ENCODE measurements at places on chromosomes 6 and 20. TPM values are rescaled to one million over a fixed set of nuclear protein-coding genes. Genes with fewer than 3 reads are reported as not detected.

PNPLA1 gene
- 0.23 TPM for total RNA-seq

DNA sequence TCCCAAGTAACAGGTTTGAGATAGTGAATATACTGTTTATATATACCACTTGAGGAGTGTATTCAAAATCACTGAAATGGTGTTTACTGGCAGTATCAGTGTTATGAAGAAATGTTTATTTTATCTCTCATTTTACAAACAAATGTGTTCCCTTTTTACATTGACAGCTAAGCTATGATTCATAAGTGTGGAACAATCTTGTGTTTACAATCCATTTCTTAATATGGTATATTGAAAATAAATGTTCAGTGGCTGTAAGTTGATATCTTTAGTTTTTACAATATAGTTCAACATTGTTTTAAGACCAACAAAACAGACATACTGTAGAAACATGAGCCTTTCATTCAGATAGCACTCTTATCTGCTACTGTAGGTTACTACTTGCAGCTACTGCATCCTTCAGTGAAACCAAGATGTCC, 14.3 kb downstream of the PHF3 start:
- H3K27me3 ChIP-seq = no peaks in the 10 kb centered on the region
- no peak overlapping the region for H3K27ac ChIP-seq
- H3K4me3 ChIP-seq = no peak overlapping the region
- DNase-seq = no peak

GRCh38 chr6:135212935-135213334, 31.8 kb downstream of the MYB start:
- no peaks in the 10 kb centered on the region for H3K4me1 ChIP-seq
- no peaks in the 10 kb centered on the region for H3K36me3 ChIP-seq
- DNase-seq = no peak
- no peaks in the 10 kb centered on the region for H3K27me3 ChIP-seq

- H3K4me1 ChIP-seq = no peaks in the 10 kb centered on the region
- DNase-seq = no peak
- no peaks in the 10 kb centered on the region for H3K27me3 ChIP-seq
- H3K4me3 ChIP-seq = no peak overlapping the region
Observed at GRCh38 chr20:46275091-46275490, 33.2 kb downstream of the CDH22 start.

CST7 gene
- total RNA-seq = 4.6 TPM

SMIM13 gene
- total RNA-seq = 9.5 TPM

OXT gene
- not detected for total RNA-seq

SIRPA gene
- total RNA-seq = 62.9 TPM

DNA sequence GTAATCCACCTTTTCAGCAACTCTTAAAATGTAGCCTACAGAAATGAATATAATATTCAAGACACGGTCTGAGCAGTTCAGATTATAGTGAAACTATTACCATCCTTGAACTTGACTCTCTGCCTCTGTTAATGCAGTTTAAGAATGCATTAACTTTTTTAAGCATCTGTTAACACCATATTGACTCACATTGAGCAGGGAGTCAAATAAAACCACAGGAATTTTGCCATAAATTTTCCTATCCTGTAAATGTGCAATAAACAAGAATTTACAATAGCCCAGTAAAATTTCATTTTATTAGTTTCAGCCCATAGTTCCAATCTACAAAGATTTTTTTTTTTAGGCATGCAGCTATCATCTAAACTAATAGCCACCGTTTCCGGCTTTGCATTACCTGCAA, 239.2 kb upstream of the DEFB112 start:
- no peaks in the 10 kb centered on the region for H3K4me1 ChIP-seq
- no peaks in the 10 kb centered on the region for H3K36me3 ChIP-seq
- H3K27ac ChIP-seq = no peak overlapping the region
- no peaks in the 10 kb centered on the region for H3K27me3 ChIP-seq

DNA sequence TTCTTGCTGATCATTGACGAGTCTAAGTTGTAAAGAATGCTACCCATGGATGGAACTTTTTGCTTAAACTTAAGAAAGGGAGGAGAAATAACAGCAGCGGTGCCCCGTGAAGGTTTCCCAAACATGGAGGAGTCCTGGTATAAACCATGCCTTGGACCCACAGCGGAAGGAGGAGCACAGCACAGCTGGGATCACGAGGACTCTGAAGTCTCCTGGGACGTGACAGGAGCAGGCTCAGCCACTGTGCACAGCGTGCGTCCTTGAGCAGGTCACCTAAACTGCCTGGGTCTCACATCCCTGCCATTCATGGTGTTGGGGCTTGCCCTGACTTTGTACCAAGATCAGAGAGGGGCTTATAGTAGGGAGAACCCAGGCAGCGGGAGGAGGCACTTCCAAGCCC, 56.1 kb upstream of the UNC93A start:
- no peaks in the 10 kb centered on the region for H3K27me3 ChIP-seq
- H3K4me3 ChIP-seq = no peak overlapping the region
- H3K4me1 ChIP-seq = no peaks in the 10 kb centered on the region
- DNase-seq = no peak
- H3K27ac ChIP-seq = no peak overlapping the region

ZSCAN16 gene
- total RNA-seq = 5.0 TPM

GRCh38 chr6:37017606-37018197, 12.2 kb downstream of the FGD2 start:
- H3K4me1 ChIP-seq = no peaks in the 10 kb centered on the region
- H3K4me3 ChIP-seq = no peak overlapping the region
- DNase-seq = no peak
- H3K36me3 ChIP-seq = no peaks in the 10 kb centered on the region
- no peaks in the 10 kb centered on the region for H3K27me3 ChIP-seq

- H3K4me1 ChIP-seq = no peaks in the 10 kb centered on the region
- DNase-seq = no peak
- H3K36me3 ChIP-seq = no peaks in the 10 kb centered on the region
- no peaks in the 10 kb centered on the region for H3K27me3 ChIP-seq
- H3K4me3 ChIP-seq = no peak overlapping the region
Observed at GRCh38 chr20:51195419-51195901, 172.6 kb upstream of the KCNG1 start.

PLG gene
- not detected for total RNA-seq

SLCO4A1 gene
- 14.6 TPM for total RNA-seq

C6orf58 gene
- total RNA-seq = not detected

DNA sequence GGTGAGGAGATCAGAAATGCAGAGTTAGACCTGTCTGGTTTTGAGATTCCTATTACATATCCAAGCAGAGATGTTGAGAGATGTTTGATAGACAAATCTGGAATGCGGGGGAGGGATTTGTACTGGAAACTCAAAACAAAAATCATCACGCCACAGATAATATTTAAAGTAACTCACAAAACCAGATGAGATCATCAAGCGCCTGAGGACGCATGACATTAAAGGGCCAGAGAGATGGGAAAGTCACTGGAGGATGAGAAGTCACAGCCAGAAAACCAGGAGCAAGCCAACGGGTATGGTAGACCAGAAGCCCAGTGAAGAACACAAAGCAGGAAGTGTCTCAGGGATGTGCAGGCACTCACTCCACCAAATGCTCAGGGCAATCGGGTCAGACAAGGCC, 87.7 kb downstream of the DLL1 start:
- H3K4me1 ChIP-seq = no peaks in the 10 kb centered on the region
- DNase-seq = no peak
- no peak overlapping the region for H3K4me3 ChIP-seq
- H3K27me3 ChIP-seq = no peaks in the 10 kb centered on the region

DNA sequence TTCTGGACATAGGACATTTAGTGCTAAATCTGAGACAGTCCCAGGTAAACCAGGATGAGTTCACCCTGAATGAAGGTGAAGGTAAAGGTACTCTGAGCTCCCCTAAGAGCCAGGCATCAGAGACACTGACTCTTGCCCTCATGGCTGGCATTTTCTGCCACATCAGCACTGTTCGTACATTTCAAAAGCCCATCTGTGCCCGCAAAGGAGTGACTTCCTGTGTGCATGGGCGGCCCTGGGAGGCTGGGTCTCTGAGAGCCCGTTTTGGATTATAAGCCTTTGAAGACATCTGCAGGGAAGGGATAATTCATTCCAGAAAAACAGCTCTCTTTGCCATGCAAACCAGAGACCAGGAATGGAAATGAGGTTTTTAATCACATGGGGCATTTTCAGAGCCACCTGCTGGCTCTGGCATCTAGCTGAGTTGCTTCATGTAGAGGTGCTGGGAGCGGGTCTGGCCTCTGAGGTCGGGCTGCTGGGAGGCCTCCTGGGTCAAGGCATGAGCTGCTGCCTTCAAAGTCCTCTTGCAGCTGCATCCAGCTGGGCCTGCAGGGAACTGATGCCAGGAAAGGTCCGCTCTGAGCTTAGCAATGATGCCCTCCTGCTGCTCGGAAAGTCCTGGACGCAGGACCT, 348.3 kb downstream of the DHX35 start:
- no peak overlapping the region for H3K27ac ChIP-seq
- DNase-seq = no peak
- no peaks in the 10 kb centered on the region for H3K36me3 ChIP-seq
- H3K4me3 ChIP-seq = no peak overlapping the region

GRCh38 chr6:89708316-89708715, 69.8 kb upstream of the LYRM2 start:
- no peaks in the 10 kb centered on the region for H3K27me3 ChIP-seq
- no peak overlapping the region for H3K4me3 ChIP-seq
- H3K4me1 ChIP-seq = no peaks in the 10 kb centered on the region

GRCh38 chr6:36929152-36929551, 25.4 kb upstream of the PI16 start:
- no peak for DNase-seq
- no peak overlapping the region for H3K4me3 ChIP-seq
- H3K27me3 ChIP-seq = no peaks in the 10 kb centered on the region
- H3K27ac ChIP-seq = no peak overlapping the region

CLIC5 gene
- total RNA-seq = 3.7 TPM

DNA sequence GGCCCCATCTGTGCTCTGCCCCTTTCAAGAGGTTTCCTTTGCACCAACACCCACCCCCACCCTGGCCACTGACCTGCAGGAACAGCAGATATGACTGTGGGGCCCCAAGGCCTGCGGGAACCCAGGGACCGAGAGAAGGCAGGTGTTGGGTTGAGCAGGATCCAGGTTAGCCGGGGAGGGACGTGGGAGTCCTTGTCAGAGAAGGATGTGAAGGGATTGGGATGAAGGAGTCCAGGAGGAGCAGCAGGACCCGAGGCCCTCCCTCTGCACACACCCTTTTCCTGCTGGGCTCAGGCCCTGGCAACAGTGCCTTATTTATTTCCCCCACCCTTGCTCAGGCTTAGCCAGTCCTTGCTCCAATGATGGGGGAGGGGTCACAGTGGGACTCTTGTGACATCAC, 193.0 kb upstream of the PROKR2 start:
- no peaks in the 10 kb centered on the region for H3K36me3 ChIP-seq
- no peak overlapping the region for H3K27ac ChIP-seq
- no peak overlapping the region for H3K4me3 ChIP-seq
- no peaks in the 10 kb centered on the region for H3K27me3 ChIP-seq
- DNase-seq = no peak
- H3K4me1 ChIP-seq = no peaks in the 10 kb centered on the region

PTCRA gene
- total RNA-seq = not detected

- DNase-seq = no peak
- H3K27me3 ChIP-seq = no peaks in the 10 kb centered on the region
- H3K27ac ChIP-seq = no peak overlapping the region
- H3K4me1 ChIP-seq = no peaks in the 10 kb centered on the region
- no peak overlapping the region for H3K4me3 ChIP-seq
- no peaks in the 10 kb centered on the region for H3K36me3 ChIP-seq
Observed at GRCh38 chr6:47924001-47924400, 142.2 kb downstream of the OPN5 start.

DNA sequence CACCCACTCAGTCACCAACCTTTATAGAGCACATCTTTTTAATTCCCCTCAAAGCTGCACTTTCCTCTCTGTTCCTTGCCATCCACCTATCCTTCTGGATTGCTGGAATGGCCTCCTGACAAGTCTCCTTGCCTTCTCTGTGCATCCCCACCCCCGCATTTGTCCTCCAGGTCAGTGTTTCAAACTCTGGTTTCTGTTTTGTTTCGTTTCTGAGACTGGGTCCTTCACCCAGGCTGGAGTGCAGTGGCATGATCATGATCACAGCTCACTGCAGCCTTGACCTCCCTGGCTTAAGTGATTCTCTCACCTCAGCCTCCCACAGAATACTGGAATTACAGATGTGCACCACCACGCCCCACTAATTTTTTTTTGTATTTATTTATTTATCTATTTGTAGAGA, 96.2 kb downstream of the PLCB1 start:
- H3K4me1 ChIP-seq = no peaks in the 10 kb centered on the region
- no peak overlapping the region for H3K4me3 ChIP-seq
- H3K27me3 ChIP-seq = no peaks in the 10 kb centered on the region
- no peak for DNase-seq

APMAP gene
- 43.8 TPM for total RNA-seq
